ENCODE measurements at places on chromosomes 12 and 14. TPM values are rescaled to one million over a fixed set of nuclear protein-coding genes. Genes with fewer than 3 reads are reported as not detected.

GRCh38 chr12:19857204-19857603, 417.9 kb downstream of the AEBP2 start:
- DNase-seq, result no peak
- H3K27me3 ChIP-seq, result no peaks in the 10 kb centered on the region
- H3K27ac ChIP-seq, result no peak overlapping the region
- H3K4me3 ChIP-seq, result no peak overlapping the region

DNA sequence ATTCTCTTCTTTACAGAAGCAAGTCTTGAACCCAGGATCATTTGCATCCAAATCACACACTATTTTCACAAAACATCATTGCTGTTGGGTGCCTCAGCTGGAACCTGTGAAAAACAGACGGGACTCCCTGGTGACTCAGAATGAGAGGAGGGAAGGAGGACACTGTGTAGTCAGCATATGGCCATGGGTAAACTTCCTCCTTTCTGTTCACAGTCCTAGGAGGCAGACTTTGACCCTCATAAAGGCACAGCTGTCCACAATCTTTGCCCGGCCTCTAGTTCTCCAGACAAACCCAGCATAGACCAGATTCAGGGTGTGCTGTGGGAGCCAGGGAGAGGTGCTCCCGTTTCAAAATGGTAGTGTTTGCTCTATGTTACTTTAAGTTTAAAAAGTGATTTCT, 62.0 kb downstream of the DYRK2 start:
- H3K4me1 ChIP-seq, result peaks cover 7% of the 10 kb centered on the region
- H3K27me3 ChIP-seq, result no peaks in the 10 kb centered on the region
- H3K36me3 ChIP-seq, result no peaks in the 10 kb centered on the region
- no peak for DNase-seq

Gene GLIPR1L1
- not detected for total RNA-seq

GRCh38 chr12:68189821-68190242, 30.3 kb upstream of the IFNG start:
- no peaks in the 10 kb centered on the region for H3K27me3 ChIP-seq
- H3K36me3 ChIP-seq, result no peaks in the 10 kb centered on the region
- no peaks in the 10 kb centered on the region for H3K4me1 ChIP-seq
- H3K27ac ChIP-seq, result no peak overlapping the region
- no peak overlapping the region for H3K4me3 ChIP-seq

DNA sequence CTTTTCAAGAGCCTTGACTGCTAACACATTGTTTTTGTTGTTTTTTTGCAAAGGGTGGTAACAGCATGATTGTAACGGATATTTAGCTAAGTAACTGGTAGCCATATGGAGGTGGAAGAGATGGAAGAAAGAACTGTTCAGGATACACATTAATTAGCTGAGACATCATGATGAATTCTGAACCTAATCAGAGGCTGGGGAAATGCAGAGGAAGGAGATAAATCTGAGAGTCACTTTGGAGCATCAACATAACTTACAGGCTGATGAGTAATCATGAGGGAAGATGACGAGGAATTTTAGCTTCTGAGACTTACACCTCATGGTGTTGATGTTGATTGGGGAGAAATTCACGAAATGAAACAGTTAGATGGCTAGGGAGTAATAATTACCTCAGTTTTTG, 62.3 kb downstream of the NIN start:
- peaks cover 24% of the 10 kb centered on the region for H3K36me3 ChIP-seq
- DNase-seq, result no peak
- H3K4me3 ChIP-seq, result no peak overlapping the region
- no peaks in the 10 kb centered on the region for H3K4me1 ChIP-seq
- H3K27me3 ChIP-seq, result no peaks in the 10 kb centered on the region

GRCh38 chr12:93019212-93019927, 90.3 kb upstream of the EEA1 start:
- DNase-seq, result no peak
- H3K4me1 ChIP-seq, result no peaks in the 10 kb centered on the region
- no peak overlapping the region for H3K4me3 ChIP-seq
- H3K36me3 ChIP-seq, result no peaks in the 10 kb centered on the region
- H3K27me3 ChIP-seq, result no peaks in the 10 kb centered on the region

- H3K4me3 ChIP-seq, result no peak overlapping the region
- H3K27ac ChIP-seq, result no peak overlapping the region
- H3K36me3 ChIP-seq, result no peaks in the 10 kb centered on the region
- H3K4me1 ChIP-seq, result no peaks in the 10 kb centered on the region
- no peak for DNase-seq
Observed at GRCh38 chr12:21542403-21542802, 16.3 kb downstream of the SPX start.

- H3K27me3 ChIP-seq, result no peaks in the 10 kb centered on the region
- no peak for DNase-seq
- H3K4me1 ChIP-seq, result no peaks in the 10 kb centered on the region
- H3K27ac ChIP-seq, result no peak overlapping the region
- H3K4me3 ChIP-seq, result no peak overlapping the region
Observed at GRCh38 chr12:56670836-56671235, 17.2 kb downstream of the PTGES3 start.

GRCh38 chr12:127515941-127516340, 751.0 kb upstream of the TMEM132C start:
- no peak overlapping the region for H3K4me3 ChIP-seq
- no peak for DNase-seq
- no peak overlapping the region for H3K27ac ChIP-seq
- H3K36me3 ChIP-seq, result no peaks in the 10 kb centered on the region

Gene EEF1AKMT3
- 20.4 TPM for total RNA-seq

Gene P3H3
- 15.1 TPM for total RNA-seq

GRCh38 chr14:89276424-89276975, 140.5 kb downstream of the FOXN3 start:
- H3K4me3 ChIP-seq, result no peak overlapping the region
- DNase-seq, result no peak
- no peak overlapping the region for H3K27ac ChIP-seq
- no peaks in the 10 kb centered on the region for H3K27me3 ChIP-seq
- peaks cover 6% of the 10 kb centered on the region for H3K4me1 ChIP-seq

GRCh38 chr14:104180561-104181165, 42.3 kb downstream of the KIF26A start:
- H3K4me3 ChIP-seq, result no peak overlapping the region
- DNase-seq, result no peak
- no peaks in the 10 kb centered on the region for H3K4me1 ChIP-seq
- no peak overlapping the region for H3K27ac ChIP-seq
- H3K36me3 ChIP-seq, result no peaks in the 10 kb centered on the region

DNA sequence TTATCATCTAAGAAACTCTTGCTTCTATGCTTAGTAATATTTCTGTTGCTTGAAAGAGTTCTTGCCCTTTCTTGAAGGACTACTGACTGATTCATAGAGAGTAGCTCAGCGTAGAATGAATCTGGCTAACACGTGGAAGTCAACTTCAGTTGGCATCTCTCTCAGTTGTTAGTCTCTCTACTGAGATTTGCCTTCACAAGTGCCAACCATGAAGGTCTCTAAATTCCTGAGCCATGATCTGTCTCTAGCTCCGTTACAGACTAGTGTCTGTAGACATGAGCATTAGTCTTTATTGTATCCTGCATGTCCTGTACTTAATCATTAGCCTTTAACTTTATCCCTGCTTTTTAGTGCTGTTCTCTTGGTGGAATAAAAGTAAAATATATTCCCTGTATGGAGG, 19.1 kb upstream of the ALX1 start:
- no peaks in the 10 kb centered on the region for H3K4me1 ChIP-seq
- DNase-seq, result no peak
- no peak overlapping the region for H3K27ac ChIP-seq
- no peaks in the 10 kb centered on the region for H3K36me3 ChIP-seq

Gene DENR
- 30.2 TPM for total RNA-seq

Gene BAG5
- total RNA-seq, result 43.9 TPM

GRCh38 chr14:39383026-39383660, 49.1 kb downstream of the FBXO33 start:
- DNase-seq, result no peak
- no peaks in the 10 kb centered on the region for H3K36me3 ChIP-seq
- H3K27me3 ChIP-seq, result no peaks in the 10 kb centered on the region

GRCh38 chr14:62896932-62897456, 148.3 kb downstream of the KCNH5 start:
- no peaks in the 10 kb centered on the region for H3K4me1 ChIP-seq
- H3K27ac ChIP-seq, result no peak overlapping the region

GRCh38 chr12:12201274-12201758, 65.5 kb downstream of the LRP6 start:
- DNase-seq, result no peak
- no peaks in the 10 kb centered on the region for H3K36me3 ChIP-seq
- H3K27me3 ChIP-seq, result no peaks in the 10 kb centered on the region
- H3K4me3 ChIP-seq, result no peak overlapping the region

Gene KCNA1
- 1.7 TPM for total RNA-seq

Gene CPM
- total RNA-seq, result 42.2 TPM

- no peaks in the 10 kb centered on the region for H3K36me3 ChIP-seq
- no peak overlapping the region for H3K27ac ChIP-seq
- peaks cover 16% of the 10 kb centered on the region for H3K4me1 ChIP-seq
- no peak overlapping the region for H3K4me3 ChIP-seq
- peaks cover 61% of the 10 kb centered on the region for H3K27me3 ChIP-seq
- DNase-seq, result peak; percentile 54
Observed at GRCh38 chr12:114447274-114447716, 41.4 kb upstream of the TBX5 start.

GRCh38 chr12:109270494-109270893, 38.6 kb downstream of the FOXN4 start:
- H3K27ac ChIP-seq, result no peak overlapping the region
- no peak overlapping the region for H3K4me3 ChIP-seq
- H3K27me3 ChIP-seq, result no peaks in the 10 kb centered on the region
- peaks cover 23% of the 10 kb centered on the region for H3K36me3 ChIP-seq

- no peak overlapping the region for H3K27ac ChIP-seq
- H3K36me3 ChIP-seq, result no peaks in the 10 kb centered on the region
- no peaks in the 10 kb centered on the region for H3K4me1 ChIP-seq
- no peak for DNase-seq
Observed at GRCh38 chr14:53850714-53851296, 105.8 kb downstream of the BMP4 start.

- H3K36me3 ChIP-seq, result no peaks in the 10 kb centered on the region
- H3K27me3 ChIP-seq, result no peaks in the 10 kb centered on the region
- peak; percentile 59 for DNase-seq
Observed at GRCh38 chr14:42222924-42223471, 616.3 kb downstream of the LRFN5 start.

Gene LRTM2
- total RNA-seq, result not detected

Gene TSPAN31
- 110 TPM for total RNA-seq

Gene ANO4
- total RNA-seq, result 0.27 TPM

GRCh38 chr12:22201101-22201500, 133.4 kb downstream of the ST8SIA1 start:
- DNase-seq, result no peak
- no peaks in the 10 kb centered on the region for H3K27me3 ChIP-seq
- no peak overlapping the region for H3K4me3 ChIP-seq
- no peak overlapping the region for H3K27ac ChIP-seq
- H3K4me1 ChIP-seq, result no peaks in the 10 kb centered on the region

DNA sequence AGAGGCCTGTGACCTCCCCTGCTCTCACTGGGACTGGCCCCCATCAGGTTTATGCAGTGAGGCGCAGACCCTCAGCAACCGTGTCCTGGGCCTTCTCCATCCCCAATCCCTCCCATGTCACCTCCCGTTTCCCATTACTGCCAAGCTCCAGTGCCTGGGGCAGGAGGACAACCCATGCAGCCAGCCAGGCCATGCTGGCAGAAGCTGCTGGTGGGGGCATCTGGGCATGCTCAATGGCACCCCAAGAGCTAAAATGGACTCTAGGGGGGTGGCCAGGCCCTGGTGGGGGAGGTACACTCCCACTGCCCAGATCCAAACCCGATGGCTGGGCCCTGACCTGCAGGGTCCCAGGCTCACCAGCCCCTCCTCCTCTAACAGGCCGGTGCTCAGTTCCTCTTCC, 20.5 kb upstream of the GPR132 start:
- no peak for DNase-seq
- H3K27me3 ChIP-seq, result no peaks in the 10 kb centered on the region
- no peak overlapping the region for H3K27ac ChIP-seq
- H3K4me3 ChIP-seq, result no peak overlapping the region

DNA sequence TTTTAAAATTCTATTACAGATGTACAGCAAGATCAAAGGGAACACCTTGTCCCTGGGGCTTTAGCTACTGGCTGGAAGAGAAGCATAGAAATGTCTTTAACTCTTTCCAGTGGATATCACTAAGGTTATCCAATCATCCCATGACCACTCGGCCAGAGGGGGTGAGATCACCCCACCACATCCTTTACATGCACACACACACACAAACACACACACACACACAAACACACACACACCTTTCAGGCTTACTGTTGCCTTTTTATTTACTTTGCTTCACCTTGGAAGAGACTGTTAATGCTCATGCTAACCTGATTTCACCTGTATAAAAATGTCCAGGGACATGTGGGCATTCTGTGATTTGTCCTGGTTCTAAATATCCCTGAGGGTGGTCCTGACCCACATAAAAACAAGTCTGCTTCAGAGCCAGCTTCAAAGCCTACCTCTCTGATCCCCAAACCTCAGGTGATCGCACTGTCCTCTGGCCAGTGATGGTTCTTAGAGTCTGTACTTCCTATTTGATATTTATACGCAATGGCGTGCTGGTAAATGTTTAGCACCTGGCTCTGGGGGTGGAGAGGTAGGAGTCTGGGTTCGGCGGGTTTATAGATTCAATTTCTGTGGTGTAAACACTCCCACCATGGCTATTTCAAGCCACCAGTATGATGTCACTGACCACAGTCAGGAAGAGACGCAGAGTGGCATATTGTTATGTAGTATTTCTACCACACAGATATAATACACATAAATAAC, 166.1 kb upstream of the EEA1 start:
- no peak overlapping the region for H3K27ac ChIP-seq
- no peaks in the 10 kb centered on the region for H3K36me3 ChIP-seq
- no peaks in the 10 kb centered on the region for H3K4me1 ChIP-seq
- no peak overlapping the region for H3K4me3 ChIP-seq
- no peaks in the 10 kb centered on the region for H3K27me3 ChIP-seq

GRCh38 chr12:1073652-1074051, 82.6 kb downstream of the ERC1 start:
- H3K4me1 ChIP-seq, result peaks cover 7% of the 10 kb centered on the region
- no peak overlapping the region for H3K4me3 ChIP-seq
- no peak overlapping the region for H3K27ac ChIP-seq
- no peaks in the 10 kb centered on the region for H3K36me3 ChIP-seq

Gene SLC38A4
- 0.11 TPM for total RNA-seq

DNA sequence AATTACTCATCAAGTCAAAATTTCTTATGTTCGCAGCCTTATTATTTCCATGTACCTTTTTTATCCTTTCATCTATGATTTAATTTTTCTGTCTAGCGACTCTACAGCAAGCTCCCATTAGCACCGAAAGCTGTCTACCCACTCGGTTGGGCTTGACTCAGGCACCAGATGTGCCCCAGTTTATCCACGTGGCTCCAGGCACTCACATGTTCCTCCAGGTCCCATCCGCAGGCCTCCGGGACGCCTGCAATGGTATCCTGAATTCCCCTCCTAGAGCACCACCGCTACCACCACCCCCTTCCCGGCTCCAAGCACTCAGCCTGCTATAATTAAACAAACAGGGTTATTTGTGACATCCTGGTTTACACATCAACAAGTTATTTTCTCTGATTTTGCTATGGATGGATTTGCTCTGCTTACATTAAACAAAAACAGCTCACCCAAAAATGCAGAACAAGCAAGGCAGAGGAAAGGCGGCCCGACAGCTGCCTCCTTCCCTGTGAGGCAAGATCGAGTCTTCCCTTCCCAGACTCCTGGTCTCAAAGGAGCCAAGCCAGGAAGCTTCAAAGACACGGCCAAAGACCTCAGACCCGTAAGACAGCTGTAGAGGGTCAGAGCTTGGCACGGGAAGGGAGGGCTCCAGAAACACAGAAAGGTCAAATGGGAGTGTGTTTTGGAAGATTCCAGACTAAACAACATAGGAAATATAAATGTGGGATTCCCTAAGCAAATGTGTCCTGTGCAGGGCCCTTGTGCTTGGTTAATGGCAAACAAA, 253.8 kb downstream of the TTC8 start:
- H3K4me1 ChIP-seq, result no peaks in the 10 kb centered on the region
- H3K36me3 ChIP-seq, result no peaks in the 10 kb centered on the region
- no peak overlapping the region for H3K4me3 ChIP-seq
- H3K27me3 ChIP-seq, result no peaks in the 10 kb centered on the region
- H3K27ac ChIP-seq, result no peak overlapping the region
- DNase-seq, result no peak

Gene SLC5A8
- 71.7 TPM for total RNA-seq
